ENCODE measurements at places on chromosomes 1 and 21.

DNA sequence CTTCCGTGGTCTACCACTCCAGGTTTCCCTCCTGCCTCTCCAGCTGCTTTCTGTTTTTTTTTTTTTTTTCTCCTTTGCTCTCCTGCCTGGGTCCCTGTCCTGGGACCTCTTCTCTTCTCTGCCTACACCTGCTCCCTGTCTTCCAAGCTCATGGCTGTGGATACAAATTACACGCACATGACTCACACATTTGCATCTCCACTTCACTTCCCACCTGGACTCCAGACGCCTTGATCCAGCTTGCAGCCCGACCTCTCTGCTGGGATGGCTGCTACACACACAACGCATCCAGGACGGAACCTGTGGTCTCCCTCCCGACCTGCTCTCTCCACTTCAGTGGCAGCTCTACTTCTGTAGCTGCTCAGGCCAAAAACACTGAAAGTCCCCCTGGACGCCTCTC is 44.4 kb upstream of the B3GALT5 start:
- DNase-seq, result no peak

DNA sequence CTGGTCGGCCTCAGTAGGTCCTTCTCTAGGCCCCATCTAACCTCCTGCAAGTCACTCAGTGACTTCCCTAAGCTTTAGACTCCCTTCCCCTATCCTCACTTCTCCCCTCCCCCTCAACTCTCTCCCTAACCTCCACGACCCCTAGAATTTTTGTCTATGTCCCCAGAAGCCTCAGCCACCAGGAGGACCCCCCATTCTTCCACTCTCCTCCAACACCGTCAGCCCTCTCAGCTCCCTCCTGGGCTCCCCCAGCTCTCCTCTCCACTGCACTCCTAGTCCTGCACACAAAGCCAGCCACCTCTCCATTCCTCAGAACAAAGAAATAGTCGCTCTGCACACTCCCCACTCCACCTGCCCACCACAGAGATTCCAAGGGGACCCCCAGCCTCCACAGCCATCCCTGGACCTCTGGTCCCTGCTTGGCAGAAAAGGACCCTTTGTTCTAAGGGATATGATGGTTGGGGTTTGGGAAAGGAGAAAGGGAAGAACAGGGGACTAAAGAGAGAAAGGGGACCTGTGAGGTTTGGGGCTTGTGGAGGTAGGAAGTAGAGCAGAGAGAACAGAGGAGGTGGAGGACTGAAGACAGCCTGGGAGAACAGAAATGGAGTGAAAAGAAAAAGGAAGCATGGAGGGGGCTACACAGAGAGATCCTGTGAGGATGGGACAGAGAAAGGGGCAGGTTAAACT is 2.8 kb downstream of the ARHGEF2 start:
- no peak for DNase-seq

DNA sequence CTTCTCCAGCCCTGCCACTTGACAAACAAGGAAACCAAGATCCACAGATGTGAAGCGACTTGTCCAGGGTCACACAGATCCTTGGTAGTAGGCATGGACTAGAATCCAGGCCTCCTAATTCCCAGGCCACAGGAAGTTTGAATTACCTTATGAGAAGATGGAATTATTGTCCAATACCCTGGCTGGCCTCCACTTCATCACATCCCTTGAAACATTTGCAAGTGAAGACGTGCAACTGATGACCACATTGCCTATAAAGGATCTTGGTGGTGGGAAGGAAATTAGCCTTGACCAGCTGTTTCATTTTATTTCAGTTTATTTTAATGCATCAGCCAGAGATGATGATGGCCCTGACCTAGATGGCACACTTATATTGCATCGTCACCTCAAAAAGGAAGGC is 165.8 kb upstream of the CAMK1G start:
- no peak for DNase-seq

DNA sequence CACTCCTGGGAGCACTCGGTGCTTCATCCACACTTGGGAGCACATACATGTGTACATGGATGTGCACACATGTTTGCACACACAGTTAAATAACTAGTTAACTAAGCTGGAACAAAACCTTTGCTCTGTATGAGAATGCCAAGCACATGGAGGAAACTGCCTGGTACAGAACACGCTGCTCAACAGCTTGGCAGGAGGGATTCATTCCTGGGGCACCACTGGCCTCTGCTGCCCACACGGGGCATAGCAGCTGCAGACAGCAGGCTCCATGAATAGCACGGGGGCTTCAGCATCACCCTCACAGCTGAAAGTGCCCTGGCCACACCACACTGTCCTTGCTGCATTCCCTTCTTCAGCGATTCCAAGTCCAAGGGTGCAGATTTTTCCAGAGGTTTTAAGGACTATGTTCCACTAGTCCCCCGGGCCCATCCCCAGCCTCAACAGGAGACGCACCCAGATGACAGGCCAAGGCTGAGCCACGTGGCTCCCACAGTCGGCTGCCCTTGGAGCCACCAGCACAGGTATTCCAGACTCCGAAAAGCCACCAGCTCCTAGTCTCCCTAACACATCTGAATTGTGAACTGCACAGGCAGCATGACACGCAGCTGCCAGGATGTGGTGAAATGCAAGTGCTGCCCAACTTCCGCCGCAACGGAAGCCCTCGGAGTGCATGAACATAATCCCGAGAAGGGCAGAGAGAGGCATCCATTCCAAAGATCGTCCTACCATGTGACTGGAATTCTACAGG is 16.9 kb downstream of the NPHP4 start:
- no peak for DNase-seq
